HL-60 (cell line): ENCODE measurements at places on chromosomes 4 and X.

GRCh38 chrX:154805696-154806091 lies 409 bp upstream of the MPP1 start:
- DNase-seq, result no peak

GRCh38 chr4:112898357-112899141 lies 150.9 kb upstream of the ANK2 start:
- no peak for DNase-seq

GRCh38 chrX:997631-998137 lies 214.8 kb downstream of the CRLF2 start:
- DNase-seq, result no peak

DNA sequence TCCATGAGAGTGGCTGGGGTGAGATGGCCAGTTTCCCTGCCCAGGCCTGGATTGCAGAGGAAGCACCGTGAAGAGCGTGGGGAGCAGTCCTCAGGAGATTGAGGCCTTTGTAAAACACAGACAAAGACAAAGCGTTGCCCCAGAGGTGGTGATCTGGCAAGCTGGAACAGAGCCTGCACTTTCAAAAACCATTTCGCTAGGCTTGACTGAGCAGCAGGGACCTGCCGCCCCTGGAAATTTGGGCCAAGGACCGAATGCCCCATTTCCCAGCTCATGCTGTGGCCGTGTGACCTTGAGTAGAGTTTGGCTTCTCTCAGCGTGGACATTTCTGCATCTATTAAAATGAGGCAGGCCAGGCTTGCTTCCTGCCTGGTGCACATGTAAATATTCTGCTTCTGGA lies 381.4 kb downstream of the BCOR start:
- DNase-seq, result no peak

DNA sequence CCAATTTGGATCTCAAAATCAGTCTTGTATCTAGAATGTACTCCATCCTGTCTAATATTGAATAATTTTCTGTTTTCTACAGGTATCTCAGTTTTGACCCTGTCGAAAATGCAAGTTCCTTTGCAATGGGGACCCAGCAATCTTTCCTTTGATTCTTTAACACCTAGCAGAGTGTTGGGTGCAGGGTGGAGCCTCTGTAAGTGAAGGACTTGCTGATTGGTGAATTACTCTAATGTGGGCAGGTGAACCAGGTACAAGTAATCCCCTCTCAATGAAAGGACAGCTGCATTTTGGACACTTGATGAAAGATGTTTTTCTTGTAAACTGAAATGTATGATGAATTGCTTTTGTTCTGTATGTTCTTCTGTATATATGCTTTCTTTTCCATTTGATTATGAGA lies 54.9 kb downstream of the NWD2 start:
- DNase-seq, result no peak

- DNase-seq, result no peak
Measured at GRCh38 chrX:10979956-10980355, 131.2 kb upstream of the HCCS start.
